Activated effector memory CD4-positive, alpha-beta T cell treated with Interleukin-2 at 50 U/mL for 16 hours (primary cell): ENCODE measurements at places on chromosomes 7 and 10.
A peak's percentile ranks its signal among the peaks of the same experiment; 100 is the strongest.

- DNase-seq, result no peak
Measured at GRCh38 chr7:34825221-34825620, 167.2 kb downstream of the NPSR1 start.

- DNase-seq, result no peak
Measured at GRCh38 chr7:111198255-111198654, 107.3 kb downstream of the LRRN3 start.

- DNase-seq, result no peak
Measured at GRCh38 chr7:131284702-131285419, 42.8 kb upstream of the MKLN1 start.

GRCh38 chr10:42969147-42969546, 107.7 kb upstream of the RET start:
- DNase-seq, result no peak

- no peak for DNase-seq
Measured at GRCh38 chr10:24414597-24414996, 205.7 kb downstream of the KIAA1217 start.

- DNase-seq, result no peak
Measured at GRCh38 chr10:61897671-61898434, 3.6 kb upstream of the ARID5B start.

DNA sequence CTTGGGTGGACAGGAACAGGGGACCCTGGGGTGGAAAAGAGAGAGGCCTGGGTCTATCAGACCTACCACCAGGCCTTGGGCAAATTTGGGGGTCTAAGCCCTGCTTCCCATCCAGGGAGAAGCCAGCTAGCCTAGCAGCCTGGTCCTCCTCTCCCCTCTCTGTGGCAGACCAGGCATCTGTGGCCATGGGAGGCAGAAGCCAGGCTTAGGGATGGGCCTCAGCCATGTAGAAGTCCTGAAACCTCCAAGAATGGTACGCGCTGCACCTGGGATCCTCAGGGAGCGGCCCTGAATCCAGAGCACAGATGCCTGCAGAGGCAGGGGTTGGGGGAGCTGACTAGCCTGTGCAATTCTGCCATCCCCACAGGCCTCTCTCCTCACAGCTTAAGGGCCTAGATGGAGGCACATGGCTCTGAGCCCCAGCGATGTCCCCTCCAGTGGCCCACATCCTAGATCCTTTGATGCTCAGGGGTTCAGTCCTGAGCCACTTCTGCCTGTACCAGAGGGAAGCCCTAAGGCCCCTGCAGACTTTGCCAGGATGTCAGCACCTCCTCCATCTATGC, 21.2 kb downstream of the GRID1 start:
- no peak for DNase-seq

GRCh38 chr7:2213551-2214215, 19.1 kb downstream of the MAD1L1 start:
- DNase-seq, result no peak

DNA sequence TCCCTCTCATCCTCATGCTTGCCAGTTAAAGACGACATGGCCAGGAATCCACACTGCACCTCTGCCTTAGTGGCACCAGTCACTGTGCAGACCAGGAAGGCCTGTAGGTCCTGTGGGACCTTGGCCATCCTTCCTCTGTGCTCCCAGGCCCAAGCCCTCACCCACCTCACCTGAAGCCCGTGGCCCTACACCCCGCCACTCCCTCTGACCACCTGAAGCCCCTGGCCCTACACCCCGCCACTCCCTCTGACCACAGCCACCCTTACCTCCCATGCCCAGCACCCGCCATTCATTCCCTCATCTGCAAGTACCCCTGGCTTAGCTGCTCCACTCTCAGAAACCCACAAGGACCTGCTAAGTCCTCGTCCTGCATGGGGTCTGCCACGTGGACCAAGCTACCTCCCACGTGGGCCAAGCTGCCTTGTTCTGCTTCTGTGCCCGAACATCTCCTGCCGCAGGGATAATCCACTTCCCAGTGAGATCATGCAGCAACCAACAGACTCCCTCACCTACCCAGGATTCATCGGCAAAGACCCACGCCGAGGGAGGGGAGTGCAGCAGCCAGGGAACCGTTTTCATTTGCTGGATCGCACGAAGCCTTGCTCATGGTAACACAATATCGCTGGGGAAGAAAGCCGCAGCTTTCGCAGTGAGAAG, 151.2 kb downstream of the TCERG1L start:
- DNase-seq, result no peak

GRCh38 chr10:103739039-103739764, 116.2 kb downstream of the SH3PXD2A start:
- DNase-seq, result no peak

DNA sequence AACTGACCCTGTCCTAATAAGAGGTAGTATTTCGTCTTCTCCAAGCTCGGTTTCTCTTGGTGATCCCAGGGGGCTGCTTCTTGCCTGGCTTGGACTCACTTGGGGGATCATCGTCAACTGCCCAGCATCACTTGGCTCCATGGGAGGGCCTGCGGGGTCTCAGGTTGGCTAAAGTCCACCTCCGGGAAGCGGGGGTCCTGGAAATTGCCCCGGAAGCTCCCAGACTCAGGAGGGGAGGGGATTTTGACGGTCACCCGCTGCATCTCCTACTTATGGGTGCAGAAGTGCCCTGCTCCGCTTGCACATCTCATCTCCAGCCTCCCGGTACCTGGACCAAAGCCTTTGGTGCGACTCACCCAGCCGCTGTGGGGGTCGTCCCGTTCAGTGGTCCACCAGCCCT, 18.7 kb downstream of the KCNK18 start:
- DNase-seq, result no peak

GRCh38 chr10:7274293-7274692, 136.5 kb downstream of the SFMBT2 start:
- no peak for DNase-seq

- no peak for DNase-seq
Measured at GRCh38 chr10:61781969-61782403, 119.3 kb downstream of the CABCOCO1 start.

DNA sequence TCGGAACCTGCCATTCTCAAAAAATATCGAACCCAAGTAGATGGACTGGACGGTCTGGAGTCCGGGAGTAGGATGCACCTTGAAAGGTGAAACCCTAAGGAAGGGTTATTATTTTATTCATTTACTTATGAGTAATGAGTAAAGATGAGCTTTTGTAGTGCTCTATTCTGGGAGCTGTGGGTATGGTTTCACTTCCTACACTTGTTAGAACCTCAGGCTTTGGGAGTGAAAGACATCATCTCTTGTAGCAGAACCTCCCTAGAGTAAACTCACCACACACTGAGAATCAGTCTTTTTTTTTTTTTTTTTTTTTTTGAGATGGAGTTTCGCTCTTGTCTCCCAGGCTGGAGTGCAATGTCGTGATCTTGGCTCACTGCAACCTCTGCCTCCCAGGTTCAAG, 389.4 kb upstream of the AUTS2 start:
- DNase-seq, result no peak

DNA sequence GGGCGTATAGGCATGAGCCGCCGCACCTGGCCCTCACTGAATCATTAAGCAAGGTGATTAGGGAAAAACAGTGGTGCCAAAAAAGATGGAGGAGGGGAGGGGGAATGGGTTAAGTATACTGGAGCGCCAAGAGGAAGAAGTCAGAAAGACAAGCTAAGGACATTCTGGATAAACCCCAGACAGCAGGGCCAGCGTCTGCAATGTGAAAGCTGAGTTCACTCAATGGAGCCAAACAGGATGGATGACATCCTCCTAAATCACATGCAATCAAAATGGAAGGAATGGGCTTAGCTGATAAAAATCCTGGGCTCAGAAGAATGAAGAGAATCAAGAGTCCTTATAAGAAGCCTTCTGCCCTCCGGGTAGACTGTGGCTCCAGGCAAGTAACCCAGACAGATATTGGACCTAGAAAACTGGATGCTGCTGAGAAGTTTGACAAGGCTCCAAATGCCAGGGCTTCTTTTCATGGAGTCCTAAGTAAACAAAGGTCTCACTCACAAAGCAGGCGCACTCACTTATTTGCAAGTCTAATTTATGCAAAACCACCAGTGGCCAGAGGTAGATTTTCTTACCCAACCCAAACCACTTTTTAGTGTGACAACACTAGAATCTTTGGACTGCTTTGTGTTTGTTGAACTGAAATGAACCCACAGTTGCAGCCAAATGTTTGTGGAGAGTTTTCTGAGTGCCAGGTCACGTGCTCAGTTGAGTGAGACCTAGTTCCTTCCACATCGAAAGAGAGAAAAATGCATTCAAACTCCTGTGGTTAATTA, 519.1 kb upstream of the AUTS2 start:
- no peak for DNase-seq

DNA sequence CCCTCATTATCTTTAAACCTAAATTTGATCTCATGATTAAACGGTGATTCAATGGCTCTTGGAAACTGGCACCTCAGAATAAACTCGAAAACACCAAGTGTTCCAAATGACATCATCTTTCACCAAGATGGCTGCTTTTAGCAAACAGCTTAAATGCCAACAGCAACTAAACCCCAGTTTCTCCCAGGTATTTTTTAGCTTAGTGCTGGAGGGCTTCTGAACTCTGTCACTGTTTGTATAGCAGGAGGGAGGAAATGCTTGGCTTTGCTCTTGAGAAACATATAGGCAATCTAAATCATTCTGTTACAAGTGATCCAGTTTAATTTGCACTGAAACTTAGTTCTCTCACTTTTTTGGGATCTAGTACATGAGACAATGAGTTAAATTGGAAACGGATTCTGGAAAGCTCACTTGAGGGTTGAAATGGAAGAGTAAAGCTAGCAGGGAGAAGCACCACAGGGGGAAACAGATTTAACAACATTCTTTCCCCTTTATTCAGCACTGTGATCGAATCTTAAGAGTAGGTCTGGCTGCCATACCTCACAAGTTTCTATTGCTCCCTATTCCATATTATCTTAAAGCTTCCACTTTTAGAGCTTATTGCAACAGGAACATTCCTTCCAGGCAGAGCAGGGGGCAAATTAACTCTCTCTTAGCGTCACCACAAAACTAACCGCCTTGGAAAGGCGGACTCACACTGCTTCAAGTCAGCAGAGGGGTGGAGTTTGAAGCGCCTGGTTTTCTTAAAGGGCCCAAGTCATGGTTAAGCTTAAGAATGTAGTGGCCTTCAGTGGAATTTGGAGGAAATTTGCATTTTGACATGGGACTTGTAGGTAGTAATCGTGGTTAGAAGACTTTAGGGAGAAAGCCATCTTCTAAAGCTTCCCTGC, 1.8 kb upstream of the CCDC6 start:
- peak; percentile 24 for DNase-seq

DNA sequence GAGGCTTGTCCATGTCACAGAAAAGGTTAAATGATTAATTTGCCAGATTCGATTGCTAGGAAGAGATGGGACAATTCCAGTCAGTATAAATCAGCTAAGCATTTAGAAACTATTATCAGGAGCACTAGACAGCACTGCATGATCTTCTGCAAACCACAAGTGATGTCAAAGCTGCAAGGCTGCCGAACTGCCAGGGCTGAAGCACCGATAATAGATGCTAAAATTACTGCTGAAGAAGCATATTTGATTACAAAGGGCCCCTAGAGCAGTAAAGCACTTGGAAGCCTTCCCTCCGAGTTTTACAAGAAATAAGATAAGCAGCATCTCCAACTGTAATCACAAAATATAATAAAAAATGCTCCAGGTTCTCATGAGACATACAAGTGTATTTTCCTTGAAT, 40.6 kb downstream of the RNLS start:
- DNase-seq, result no peak

- no peak for DNase-seq
Measured at GRCh38 chr7:77284616-77285015, 85.0 kb upstream of the FGL2 start.

GRCh38 chr10:46289209-46289810, 2.5 kb downstream of the ANTXRL start:
- no peak for DNase-seq

DNA sequence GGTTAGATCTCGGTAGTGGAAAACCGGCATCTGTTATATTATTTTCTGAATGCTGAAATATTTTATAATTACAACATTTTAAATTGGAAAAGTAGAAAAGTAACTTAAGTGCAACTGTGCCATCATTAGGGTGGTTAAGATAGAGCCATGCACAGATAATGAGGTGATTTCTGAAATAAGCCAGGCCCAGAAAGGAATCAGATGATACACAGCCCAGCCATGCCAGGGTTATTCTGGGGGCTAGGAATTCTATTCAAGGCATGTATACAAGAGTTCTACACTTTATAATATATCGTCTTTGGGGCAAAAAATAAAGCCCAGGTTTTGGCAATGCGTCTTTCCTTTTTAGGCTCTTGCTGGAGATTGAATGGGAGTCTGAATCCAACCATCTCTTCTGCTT, 128.7 kb downstream of the ITGB8 start:
- DNase-seq, result no peak

- DNase-seq, result no peak
Measured at GRCh38 chr10:31994926-31995325, 61.3 kb downstream of the KIF5B start.

- no peak for DNase-seq
Measured at GRCh38 chr7:148791546-148791945, 92.5 kb downstream of the EZH2 start.

DNA sequence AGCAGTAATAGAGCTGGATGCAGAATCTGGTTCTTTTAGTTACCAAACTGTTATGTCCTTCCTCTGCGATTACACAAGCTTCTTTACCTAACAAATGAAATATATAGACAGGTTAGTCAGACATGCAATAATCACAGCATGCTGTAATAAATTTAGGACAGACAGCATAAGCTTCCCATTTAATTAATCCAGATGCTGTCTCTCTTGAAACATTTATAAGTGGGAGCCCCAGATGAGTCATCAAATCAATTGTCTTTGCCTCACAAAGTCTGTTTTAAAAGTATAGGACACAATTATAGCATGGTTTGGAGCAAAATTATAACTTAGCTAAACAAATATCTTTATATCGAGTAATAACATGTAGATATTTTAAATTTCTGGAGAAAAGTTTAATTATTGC, 1.6 kb downstream of the CDNF start:
- no peak for DNase-seq

GRCh38 chr10:62046522-62047227, 145.2 kb downstream of the ARID5B start:
- DNase-seq, result no peak

GRCh38 chr10:77444041-77444440, 193.6 kb downstream of the KCNMA1 start:
- no peak for DNase-seq
